ENCODE measurements at places on chromosomes 7 and 10.

DNA sequence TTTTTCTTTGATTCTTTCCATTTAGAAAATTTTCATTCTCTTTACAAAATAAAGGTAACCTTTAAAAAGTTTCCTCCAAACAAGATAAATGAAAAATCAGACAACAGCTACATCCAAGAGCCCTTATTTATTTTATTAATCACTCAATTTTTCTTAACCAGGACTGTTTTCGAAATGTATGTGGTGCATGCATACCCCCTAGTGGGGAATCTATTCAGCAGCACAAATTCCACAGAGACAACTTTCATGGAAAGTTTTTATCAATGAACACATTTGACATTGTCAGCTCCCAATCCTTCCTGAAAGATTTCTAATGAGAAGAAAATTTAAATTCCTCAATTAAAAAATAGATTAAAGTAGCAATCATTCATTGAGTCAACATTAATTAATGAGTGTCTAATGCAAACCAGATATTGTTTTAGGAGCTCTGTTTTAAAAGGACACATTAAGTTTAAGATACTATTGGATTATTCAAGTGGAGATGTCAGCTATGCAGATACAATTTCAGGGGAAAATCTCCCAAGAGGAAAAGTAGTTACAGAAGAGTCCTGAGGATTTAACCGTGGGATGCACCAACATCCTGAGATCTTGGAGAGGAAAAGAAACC lies 5.2 kb upstream of the HTR7 start:
- H3K4me3 ChIP-seq, result no peak overlapping the region
- peaks cover 22% of the 10 kb centered on the region for H3K4me1 ChIP-seq
- H3K27ac ChIP-seq, result no peak overlapping the region
- H3K36me3 ChIP-seq, result no peaks in the 10 kb centered on the region
- H3K27me3 ChIP-seq, result peaks cover 9% of the 10 kb centered on the region

- no peak overlapping the region for H3K4me3 ChIP-seq
- no peaks in the 10 kb centered on the region for H3K27me3 ChIP-seq
- H3K27ac ChIP-seq, result no peak overlapping the region
- H3K36me3 ChIP-seq, result no peaks in the 10 kb centered on the region
- DNase-seq, result no peak
Observed at GRCh38 chr10:4391683-4392082, 434.3 kb upstream of the AKR1E2 start.

- peaks cover 4% of the 10 kb centered on the region for H3K36me3 ChIP-seq
- H3K27me3 ChIP-seq, result peaks cover 28% of the 10 kb centered on the region
- H3K4me1 ChIP-seq, result peaks cover 3% of the 10 kb centered on the region
- H3K4me3 ChIP-seq, result no peak overlapping the region
- no peak for DNase-seq
Observed at GRCh38 chr7:50798126-50798525, 15.4 kb upstream of the GRB10 start.

- peaks cover 56% of the 10 kb centered on the region for H3K4me1 ChIP-seq
- H3K4me3 ChIP-seq, result no peak overlapping the region
- H3K36me3 ChIP-seq, result peaks cover 24% of the 10 kb centered on the region
- DNase-seq, result no peak
Observed at GRCh38 chr7:80618096-80618495, 20.3 kb upstream of the CD36 start.

DNA sequence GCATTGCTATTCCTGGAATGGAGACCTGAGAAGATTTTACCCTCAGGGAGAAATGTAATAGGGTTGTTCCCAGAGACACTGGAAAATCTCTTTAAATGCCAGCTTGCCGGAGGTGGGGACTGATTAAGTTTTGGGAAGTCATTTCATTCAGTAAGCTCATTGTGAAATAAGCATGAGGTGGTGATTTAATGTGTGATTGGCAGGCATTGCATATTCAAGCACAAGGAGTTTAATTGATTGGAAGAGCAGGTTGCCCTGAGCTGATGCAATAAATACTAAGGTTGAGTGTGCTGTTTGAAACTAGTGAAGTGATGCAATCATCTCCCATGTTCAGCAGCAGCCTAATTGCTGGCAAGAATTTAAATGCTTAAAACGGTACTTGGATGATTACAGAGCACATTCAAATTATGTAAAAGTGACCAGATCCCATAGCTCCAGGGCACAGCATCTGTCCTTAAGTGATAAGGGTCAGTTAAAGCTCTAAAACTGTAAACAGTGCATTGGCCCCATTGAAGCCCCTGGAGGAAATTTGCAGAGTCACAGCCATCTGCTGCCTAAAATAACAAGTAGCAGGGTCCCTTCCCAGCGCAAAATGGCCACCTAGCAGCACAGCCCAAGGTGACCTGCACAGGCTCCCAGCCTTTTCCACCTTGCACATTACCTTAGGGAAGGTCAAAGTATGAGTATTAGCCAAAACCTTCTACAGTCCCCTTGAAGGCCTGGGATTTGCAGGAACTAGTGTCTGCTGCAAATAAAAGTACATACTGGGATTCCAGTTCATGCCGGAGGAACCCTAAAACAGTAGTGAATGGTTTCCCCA lies 92.1 kb downstream of the CCDC71L start:
- 0 out of 2 replicates have a peak, but pooled peaks cover 4% of the 10 kb centered on the region for H3K36me3 ChIP-seq
- peaks cover 35% of the 10 kb centered on the region for H3K4me1 ChIP-seq
- H3K27ac ChIP-seq, result peak overlapping the region; percentile 85
- no peaks in the 10 kb centered on the region for H3K27me3 ChIP-seq
- peak; percentile 75 for DNase-seq

- H3K36me3 ChIP-seq, result peaks cover 4% of the 10 kb centered on the region
- no peak overlapping the region for H3K27ac ChIP-seq
- H3K4me1 ChIP-seq, result peaks cover 12% of the 10 kb centered on the region
- H3K4me3 ChIP-seq, result no peak overlapping the region
Observed at GRCh38 chr10:17518338-17518737, 63.9 kb upstream of the ST8SIA6 start.

DNA sequence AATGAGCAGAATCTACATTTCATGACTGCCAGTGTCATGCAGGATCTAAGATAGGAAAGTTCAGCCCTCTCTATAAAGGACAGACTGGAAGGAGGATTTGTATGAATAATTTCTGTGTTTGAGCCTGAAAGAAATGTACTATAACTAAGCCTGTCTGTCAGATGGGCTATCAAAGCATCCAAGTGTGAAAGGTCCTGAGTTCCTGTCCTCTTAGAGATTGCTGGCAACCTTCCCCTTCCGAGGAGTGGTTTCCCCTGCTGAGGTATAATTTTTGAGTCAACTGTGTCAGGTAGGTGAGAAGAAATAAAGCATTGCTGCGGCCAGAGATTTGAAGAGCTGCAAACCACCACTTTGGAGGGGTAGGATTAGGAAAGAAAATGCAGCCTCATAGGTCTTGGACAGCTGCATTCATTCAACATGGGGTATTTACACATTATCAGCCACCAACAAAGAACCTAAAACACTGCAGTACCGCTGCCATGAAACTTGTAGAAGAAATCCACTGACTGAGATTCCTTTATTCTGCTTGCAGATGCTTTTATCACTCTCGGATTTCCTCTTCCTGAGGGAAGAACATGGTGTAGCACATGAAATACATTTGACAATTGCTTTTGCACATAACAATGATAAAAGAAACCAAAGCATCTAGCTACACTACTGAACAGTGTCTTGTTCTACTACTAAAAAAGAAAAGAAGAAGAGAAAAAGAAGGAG lies 189.1 kb downstream of the DGKI start:
- no peak for DNase-seq
- no peaks in the 10 kb centered on the region for H3K36me3 ChIP-seq
- H3K27ac ChIP-seq, result no peak overlapping the region
- peaks cover 30% of the 10 kb centered on the region for H3K4me1 ChIP-seq
- no peak overlapping the region for H3K4me3 ChIP-seq

DNA sequence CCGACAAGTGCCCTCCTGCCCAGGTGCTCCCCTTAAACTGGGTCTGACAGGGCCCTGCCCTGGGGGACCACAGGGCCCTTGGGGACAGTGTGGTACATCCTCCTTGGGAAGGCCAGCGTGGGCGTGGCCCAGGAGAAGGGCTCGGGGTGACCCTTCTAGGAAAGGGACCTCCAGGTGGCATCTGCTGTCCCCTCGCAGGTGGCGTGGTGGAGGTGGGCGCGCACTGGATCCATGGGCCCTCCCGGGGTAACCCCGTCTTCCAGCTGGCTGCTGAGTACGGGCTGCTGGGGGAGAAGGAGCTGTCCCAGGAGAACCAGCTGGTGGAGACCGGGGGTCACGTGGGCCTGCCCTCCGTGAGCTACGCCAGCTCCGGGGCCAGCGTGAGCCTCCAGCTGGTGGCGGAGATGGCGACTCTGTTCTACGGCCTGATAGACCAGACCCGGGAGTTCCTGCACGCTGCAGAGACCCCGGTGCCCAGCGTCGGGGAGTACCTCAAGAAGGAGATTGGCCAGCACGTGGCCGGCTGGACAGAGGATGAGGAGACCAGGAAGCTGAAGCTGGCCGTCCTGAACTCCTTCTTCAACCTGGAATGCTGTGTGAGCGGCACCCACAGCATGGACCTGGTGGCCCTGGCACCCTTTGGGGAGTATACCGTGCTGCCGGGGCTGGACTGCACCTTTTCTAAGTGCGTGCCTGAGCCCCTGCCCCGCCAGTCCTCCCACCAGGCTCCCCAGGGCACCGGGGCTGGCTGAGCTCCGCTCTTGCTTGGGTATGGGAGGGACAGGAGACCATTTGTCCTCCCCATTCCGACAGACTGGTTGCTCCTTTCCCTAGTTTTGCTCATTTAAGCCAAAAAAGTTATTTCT lies 972 bp downstream of the PAOX start:
- H3K4me3 ChIP-seq, result peak overlapping the region; percentile 46
- no peak overlapping the region for H3K27ac ChIP-seq
- DNase-seq, result no peak
- no peaks in the 10 kb centered on the region for H3K36me3 ChIP-seq

GRCh38 chr7:25168145-25168544 lies 43.1 kb upstream of the CYCS start:
- H3K4me3 ChIP-seq, result no peak overlapping the region
- DNase-seq, result no peak
- no peaks in the 10 kb centered on the region for H3K36me3 ChIP-seq
- no peaks in the 10 kb centered on the region for H3K4me1 ChIP-seq
- no peak overlapping the region for H3K27ac ChIP-seq

- peaks cover 45% of the 10 kb centered on the region for H3K36me3 ChIP-seq
- H3K27me3 ChIP-seq, result peaks cover 4% of the 10 kb centered on the region
- H3K4me1 ChIP-seq, result peaks cover 19% of the 10 kb centered on the region
- H3K27ac ChIP-seq, result peak overlapping the region; percentile 91
Observed at GRCh38 chr7:137975221-137975620, 26.7 kb downstream of the CREB3L2 start.
